Hematopoietic multipotent progenitor cell treated with erythropoietin and hydrocortisone succinate and interleukin-3 and kit ligand, for 4 days (in vitro differentiated cells): ENCODE measurements at places on chromosomes 16 and 17.

- DNase-seq = peak; percentile 86
These were observed 9.8 kb downstream of the SMIM5 start for GRCh38 chr17:75642784-75643642.

- DNase-seq = no peak
These were observed 18.3 kb downstream of the NT5M start for GRCh38 chr17:17321356-17322025.

DNA sequence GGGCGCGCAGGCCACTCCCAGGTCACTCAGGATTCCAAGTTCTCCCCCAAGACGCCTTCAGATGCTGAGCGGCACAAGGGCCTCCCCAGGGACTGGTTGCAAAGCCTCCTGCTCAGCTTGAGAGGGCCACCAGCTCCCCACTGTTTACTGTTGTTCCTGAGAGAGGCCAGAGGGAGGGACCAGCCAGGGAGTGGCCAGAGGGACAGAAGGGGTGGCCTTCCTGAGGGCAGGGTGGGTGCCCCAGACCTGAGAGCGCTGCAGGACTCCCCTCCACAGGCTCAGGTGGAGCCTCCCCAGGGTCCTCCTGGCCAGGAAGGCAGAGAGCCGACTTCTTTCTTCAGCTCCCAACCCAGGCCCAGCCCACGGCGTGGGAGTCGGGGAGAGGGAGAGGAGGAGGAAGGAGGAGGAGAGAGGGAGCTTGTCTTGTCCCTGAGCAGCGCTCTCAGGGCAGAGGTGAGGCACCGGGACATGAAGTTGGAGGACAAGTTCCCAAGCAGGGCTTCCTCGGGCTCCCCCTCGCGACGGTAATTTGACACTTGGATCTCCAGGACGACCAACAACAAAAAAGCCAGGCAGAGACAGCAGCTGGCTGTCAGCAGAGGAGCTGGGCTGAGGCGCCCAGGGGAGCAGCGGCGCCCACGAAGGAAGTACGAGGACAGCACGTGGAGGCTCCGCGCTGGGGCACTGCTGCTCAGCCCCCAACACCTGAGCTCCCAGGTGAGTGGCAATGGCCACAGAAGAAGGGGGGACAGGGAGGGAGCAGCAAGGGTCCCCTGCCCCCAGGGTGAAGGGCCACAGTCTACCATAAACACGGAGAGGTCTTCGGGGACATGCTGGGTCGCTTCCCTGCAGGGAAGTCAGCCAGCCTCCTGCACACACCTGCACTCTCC, 497 bp downstream of the SMIM5 start:
- DNase-seq = peak; percentile 96

GRCh38 chr16:56649820-56650219, 1.9 kb upstream of the MT1B start:
- DNase-seq = no peak

GRCh38 chr16:49964973-49965372, 60.1 kb upstream of the CNEP1R1 start:
- DNase-seq = no peak

GRCh38 chr17:38731526-38732294, 1.6 kb downstream of the CISD3 start:
- DNase-seq = no peak
